Left lung (tissue), 14 donors: ENCODE measurements at places on chromosomes 16 and 17. TPM values are rescaled to one million over a fixed set of nuclear protein-coding genes. Genes with fewer than 3 reads are reported as not detected.
A peak's percentile ranks its signal among the peaks of the same experiment; 100 is the strongest.

- no peak for DNase-seq
Observed at GRCh38 chr17:54007855-54008254, 185.1 kb downstream of the KIF2B start.

- DNase-seq = peak; percentile 83
Observed at GRCh38 chr17:13460261-13461000, 141.3 kb downstream of the HS3ST3A1 start.

- DNase-seq = no peak
Observed at GRCh38 chr16:400061-400591, 1.6 kb upstream of the DECR2 start.

DNA sequence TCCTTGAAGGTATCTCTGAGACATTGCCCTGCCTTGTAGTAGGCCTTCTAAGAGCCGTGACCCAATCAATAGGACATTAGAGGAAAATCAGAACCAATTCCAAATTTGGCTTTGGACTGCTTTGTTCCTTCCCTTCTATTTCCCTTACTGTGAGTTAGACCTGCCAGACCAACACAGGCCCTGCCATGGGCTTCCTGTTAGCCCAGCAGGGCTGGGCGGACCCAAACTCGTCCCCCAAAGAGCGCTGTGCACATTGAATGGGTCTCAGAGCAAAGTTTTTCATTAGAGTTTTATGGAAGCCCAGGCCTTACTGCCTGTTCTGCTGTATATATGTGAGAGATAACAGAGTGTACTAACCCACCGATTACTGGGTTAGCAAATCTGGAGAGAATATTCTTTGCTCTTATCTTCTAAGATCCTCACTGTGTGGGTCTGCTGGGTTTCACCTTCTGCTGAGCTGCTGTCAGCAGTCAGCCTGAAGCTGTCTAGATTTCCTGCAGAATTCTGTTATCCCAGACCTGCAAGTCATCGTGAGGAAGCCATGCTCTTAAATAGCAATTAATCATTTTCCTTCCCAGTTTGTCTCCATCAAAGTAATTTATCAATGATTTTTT is 5.7 kb downstream of the ARHGAP44 start:
- no peak for DNase-seq

Gene GLIS2
- polyA plus RNA-seq = 29.0 TPM

Gene EEF2K
- polyA plus RNA-seq = 22.7 TPM
